Activated CD4-positive, alpha-beta T cell treated with anti-CD3 and anti-CD28 coated beads for 1 hour (primary cell): ENCODE measurements at places on chromosomes 6 and 20.

DNA sequence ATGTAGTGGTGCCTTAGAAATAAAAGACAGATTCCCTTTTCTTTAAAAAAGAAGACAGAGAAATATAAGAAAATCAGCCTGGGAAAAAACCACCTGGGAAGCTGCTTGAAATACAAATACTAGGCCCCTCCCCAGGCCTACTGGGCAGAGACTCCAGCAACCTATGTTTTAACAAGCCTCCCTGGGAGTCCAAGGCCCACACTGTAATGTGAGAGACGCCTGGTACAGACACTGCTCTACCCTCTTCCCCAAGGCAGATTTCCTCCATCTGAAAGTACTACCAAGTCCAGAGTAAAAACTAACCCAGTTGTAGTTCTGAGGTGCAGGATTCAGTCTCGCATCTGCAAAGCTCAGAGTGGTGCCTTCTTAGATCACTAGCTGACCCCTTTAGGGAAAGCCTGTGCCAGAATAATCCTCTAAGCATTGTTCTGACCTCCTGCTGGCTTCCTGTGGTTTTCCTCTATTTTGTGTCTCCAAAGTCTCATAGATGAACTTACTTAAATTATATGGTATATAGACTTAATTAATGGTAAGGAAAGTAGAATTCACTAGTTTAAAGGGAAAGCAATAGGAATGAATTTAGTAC is 270.2 kb upstream of the SLC35B3 start:
- DNase-seq: no peak

DNA sequence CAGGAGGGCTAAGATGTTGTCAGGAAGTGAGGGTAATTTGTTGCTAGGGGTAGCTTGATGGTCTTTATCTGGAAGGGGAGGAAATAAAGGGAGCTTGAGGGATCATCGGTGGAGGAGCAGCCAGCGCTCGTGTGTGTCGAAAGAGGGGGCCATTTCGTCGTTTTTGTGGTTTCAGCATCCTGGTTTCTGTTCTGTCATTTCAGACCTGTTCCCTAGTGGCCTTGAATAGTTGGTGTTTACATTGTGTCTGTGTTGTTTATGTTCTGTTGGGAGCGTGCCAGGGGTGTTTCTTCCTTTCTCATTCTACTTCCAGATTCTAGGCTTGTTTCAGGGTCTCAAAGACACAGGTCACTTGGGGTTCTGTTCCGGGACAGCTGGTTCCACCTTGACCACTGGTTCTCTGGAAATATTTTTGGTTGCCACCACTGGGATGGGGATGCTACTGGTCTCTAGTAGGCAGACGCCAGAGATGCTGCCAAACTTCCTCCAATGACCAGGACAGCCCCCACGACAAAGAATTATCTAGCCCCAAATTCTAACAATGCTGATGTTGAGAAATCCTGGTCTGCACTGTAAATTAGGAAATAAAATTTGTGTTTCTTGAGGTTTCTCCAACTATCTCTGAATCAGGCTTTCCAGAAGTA is 113.9 kb upstream of the NAA20 start:
- no peak for DNase-seq

- DNase-seq: no peak
These were observed 15.8 kb upstream of the CYP24A1 start for GRCh38 chr20:54189630-54190029.

GRCh38 chr20:60957621-60958020 is 294.4 kb upstream of the CDH4 start:
- DNase-seq: no peak

- no peak for DNase-seq
These were observed 16.9 kb downstream of the CST9L start for GRCh38 chr20:23551383-23551782.

GRCh38 chr6:37807656-37808055 is 11.9 kb upstream of the ZFAND3 start:
- DNase-seq: no peak

GRCh38 chr6:108210556-108210955 is 44.7 kb downstream of the NR2E1 start:
- no peak for DNase-seq

DNA sequence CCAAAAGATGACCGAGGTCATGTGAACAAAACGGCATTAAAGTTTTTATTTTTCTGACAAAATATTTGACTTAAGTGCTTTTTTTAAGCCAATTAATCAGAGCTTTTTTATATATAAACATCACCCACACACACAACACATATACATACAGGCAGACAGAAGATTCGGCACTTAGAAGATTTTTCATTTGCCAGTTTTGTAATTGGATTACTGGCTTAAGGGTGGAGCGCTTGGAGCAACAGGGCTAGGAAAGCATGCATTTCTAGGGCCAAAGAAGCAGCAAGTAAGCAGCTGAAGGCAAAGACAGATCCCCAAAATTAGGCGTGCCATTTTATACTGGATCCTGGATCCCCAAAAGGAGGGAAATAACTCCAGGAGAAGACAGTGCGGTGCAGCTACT is 30.3 kb downstream of the SAMD5 start:
- DNase-seq: no peak

- DNase-seq: no peak
These were observed 117.3 kb downstream of the EYA2 start for GRCh38 chr20:47011984-47012383.

DNA sequence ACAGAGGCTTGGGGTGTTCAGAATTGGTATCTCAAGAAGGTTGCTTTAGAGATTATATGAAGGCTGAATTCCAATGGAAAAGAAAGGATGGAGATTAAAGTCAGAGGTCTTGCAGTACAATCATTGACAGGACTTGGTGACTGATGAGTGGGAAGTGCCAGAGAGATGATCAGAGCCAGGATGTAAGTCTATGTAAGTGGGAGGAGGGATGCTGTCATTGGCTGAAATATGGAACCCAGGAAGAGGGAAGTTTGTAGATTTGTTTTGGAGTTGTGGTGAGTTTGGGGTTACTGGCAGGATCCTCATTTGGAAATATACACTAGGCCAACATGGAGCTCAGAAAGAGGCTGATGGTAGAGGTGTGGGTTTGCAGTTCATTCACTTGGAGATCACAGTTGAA is 23.8 kb upstream of the TNFAIP3 start:
- no peak for DNase-seq

DNA sequence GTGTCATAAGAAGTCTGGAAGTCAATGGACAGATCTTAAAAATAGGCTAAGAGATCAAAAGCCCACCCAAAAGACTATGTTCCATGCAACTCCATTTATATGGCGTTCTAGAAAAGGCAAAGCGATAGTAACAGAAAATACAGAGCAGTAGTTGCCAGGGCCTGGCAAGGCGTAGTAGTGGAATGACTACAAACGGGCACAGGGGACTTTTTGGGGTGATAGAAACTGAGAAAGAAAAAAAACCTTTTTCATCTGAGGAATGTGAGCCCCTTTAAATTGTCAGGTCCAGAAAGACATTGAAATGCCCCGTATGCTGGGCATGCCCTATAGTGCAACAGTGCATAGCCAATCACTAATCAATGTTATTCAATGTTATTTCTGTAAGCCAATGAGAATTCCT is 47.2 kb upstream of the FAM50B start:
- DNase-seq: no peak

DNA sequence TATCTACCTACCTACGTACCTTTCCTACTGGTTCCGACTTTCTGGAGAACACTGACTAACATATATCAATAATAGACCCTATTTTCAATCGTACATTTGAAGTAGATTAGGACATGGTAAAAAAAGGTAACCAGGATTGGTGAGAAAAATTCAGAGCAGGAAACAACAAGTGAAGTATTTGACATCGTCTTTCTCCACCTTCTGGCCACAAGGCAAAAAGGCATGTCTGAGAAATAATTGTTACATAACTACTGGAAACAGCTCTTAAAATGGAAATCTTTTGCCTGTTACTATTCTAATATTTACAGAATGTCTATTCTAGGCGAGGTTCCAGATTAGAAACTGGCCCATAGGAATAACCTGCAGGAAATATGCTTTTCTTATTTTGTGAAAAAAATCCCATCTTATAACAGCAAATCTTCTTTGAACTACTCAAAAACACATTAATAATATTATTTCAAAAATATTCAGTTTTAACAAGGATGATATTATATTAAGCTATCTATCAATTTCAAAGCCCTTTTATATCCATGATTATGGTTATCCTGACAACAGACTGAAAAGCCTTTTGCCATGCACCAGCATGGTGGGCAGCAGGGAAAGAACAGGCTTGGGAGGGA is 80.8 kb downstream of the RCAN2 start:
- DNase-seq: no peak
